ENCODE measurements at places on chromosomes 12 and 14.

DNA sequence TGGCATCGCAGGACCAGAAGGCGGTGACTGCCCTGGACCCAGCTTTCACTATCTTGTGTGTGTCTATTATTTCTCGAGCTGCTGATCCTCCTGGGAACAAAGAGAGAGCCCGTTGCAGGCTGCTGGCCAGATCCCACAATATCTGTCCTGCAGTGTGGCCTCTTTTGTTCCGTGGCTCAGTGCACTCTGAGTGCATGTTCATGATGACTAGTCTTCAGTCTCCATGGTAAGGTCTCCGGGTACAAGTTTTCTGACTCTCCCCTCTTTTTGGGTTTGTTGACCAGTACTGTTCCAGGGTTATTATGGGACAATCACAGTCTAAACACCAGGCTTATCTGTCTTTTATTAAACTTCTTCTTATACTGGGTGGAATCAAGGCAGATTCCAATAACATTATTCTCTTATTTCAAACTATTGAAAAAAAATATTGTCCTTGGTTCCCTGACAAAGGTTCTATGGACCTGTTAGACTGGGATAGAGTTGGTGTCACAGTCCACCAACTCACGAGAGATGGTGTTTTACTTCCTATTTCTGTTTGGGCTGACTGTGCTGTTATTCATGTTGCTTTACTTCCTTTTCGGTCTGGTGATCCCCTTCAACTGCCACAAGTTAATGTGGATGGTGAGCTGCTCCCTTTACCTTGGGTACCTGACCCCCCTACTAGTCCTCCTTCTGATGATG lies 192.9 kb upstream of the ALG10B start:
- DNase-seq = no peak

- DNase-seq = peak; percentile 65
Observed at GRCh38 chr12:105922670-105923102, 216.1 kb downstream of the NUAK1 start.

- no peak for DNase-seq
Observed at GRCh38 chr14:56555921-56556570, 23.6 kb upstream of the TMEM260 start.

- DNase-seq = no peak
Observed at GRCh38 chr12:9208229-9208628, at the start of gene PZP. Gene PZP, minus strand, starts transcription at chr12:9208395. Its CDS starts 54 bp downstream, at chr12:9208341.

GRCh38 chr12:91990525-91990924 lies 155.1 kb downstream of the BTG1 start:
- DNase-seq = no peak

- DNase-seq = peak; percentile 96
Observed at GRCh38 chr14:77181603-77182437, at the start of gene TMEM63C. Gene TMEM63C, plus strand, starts transcription at chr14:77181798. Its CDS starts 37,016 bp downstream, at chr14:77218814.

GRCh38 chr14:22598896-22599244 lies 770 bp downstream of the ABHD4 start:
- DNase-seq = no peak

DNA sequence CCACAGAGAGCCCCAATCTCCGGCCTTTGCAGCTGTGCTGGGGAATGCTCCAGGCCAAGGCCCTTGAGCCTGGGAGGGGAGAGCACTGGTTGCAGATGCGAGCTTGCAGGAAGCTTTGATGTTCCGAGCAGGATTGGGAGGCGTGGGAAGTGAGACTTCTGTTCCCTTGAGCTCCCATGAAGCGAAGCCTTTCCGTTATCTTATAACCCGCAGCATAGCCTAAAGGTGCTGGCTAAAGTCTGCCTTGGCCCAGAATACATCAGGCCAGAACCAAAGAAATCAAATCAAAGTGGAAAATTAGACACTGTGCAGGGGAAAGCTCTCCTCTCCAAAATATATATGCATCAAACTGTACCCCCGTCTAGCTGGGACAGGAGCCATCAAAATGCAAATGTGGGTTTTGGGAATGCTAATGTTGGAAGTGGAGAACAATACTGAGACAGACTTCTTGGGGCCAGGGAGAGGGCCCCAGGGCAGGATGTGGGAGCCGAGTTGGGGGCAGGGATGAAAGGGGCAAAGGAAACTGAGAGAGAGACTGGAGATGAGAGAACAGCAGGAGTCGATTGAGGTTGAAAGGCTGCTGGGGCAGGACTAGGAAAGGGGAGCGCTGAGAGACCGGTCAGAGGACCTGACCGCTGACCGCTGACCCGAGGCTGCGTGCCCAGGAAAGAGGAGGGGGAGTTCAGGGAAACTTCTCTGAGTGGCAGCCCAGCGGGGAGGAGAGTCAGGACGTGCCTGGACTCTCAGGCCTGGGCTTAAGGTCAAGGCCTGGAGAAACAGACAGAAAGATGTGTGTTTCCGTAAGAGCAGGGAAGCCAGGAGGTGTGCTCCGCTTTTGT lies 152.2 kb upstream of the PARP11 start:
- no peak for DNase-seq

- peak; percentile 76 for DNase-seq
Observed at GRCh38 chr12:29278673-29279420, 102.1 kb downstream of the ERGIC2 start.

DNA sequence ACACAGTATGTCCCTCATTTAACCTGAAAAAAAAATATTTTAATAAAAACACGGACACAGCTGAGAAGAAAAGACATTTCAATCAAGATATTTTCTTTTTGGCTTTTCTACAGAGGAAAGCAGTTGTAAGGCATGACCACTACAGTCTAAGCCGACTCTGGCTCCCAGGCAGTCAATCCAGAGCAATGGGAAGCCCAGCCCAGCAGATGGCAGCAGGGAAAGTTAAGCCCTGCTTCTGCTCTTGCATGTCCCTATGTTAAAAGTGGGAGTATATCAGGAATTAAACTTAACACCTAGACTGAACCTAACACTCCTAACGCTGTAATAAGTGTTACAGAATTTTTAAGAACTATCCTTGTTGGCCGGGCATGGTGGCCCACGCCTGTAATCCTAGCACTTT lies 19.5 kb upstream of the HAL start:
- DNase-seq = no peak

DNA sequence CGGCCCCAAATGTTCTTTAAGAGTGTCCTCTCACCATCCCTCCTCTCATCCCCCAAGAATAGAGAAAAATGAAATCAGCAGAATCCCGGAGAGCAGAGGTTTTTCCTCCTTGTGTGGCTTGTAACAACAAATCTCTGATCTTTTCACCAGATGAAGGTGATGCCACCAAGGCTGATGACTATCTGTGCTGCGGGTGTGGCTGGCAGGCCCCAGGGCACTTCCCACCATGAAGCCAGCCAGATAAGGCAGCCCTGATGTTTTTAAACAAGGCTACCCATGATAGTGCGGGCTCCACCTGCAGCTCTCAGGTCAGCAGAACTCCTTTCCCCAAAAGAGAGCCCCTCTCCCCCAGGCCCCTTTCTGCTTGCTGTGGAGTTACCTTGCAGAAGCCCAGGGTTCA lies 58.0 kb upstream of the PARP11 start:
- DNase-seq = no peak

DNA sequence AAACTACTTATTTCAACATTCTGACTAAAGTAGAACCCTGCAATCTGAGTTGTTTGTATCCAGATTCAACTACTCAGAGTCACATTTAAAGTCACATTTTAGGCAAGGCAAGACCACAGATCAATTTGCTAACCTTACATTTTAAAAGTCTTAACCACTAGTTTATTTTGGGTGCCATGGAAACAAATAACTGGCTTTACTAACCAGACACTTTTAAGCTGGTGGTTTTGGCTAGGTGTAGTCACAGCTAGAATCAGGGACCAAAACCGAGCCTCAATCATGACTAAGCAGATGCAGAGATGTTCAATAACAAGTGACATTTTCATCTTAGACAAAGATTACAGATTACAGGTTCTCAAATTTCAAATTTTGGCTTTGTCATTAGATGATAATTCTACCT lies 115.3 kb downstream of the PDE6H start:
- DNase-seq = no peak

GRCh38 chr14:54730156-54730961 lies 163.4 kb downstream of the SAMD4A start:
- no peak for DNase-seq

GRCh38 chr12:114852976-114853529 lies 169.1 kb upstream of the TBX3 start:
- DNase-seq = no peak

DNA sequence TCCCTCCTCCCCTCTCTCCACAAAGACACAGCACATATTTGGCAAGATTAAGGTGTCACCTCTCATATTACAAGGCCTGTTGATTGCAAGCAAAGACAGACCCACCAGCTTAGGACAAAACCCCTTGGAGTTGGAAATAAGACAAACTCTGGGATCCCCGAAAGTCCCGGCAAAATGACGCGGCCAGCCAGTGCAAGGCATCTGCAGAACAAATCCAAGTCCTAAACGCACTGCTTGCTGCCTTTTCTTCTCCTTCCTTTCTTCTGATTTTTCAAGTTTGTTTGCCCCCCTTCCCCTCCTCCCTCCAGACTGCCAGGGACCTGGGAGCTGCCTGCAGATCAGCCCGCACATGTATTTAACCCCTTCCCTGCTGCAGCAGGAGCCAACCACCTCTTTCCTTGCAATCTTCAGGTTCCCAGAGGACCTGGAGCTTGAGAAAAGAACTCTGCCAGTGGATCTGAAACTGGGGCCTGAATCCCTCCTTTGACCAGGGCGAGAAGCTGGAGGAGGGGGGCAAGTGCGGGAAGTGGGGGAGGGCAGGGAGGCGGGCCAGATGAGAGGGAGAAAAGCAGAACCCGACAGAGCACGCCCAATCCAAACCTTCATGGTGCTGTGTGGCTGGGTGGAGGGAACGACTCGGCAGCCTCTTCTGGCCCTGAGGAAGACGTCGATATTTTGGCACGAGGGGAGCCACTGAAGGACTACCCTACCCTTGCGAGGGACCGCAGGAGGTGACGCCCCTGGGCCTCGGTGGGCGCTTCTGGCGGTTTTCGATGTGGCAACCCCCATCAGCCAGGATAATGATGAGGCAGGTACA lies 2.0 kb upstream of the NTF3 start:
- DNase-seq = peak; percentile 12

DNA sequence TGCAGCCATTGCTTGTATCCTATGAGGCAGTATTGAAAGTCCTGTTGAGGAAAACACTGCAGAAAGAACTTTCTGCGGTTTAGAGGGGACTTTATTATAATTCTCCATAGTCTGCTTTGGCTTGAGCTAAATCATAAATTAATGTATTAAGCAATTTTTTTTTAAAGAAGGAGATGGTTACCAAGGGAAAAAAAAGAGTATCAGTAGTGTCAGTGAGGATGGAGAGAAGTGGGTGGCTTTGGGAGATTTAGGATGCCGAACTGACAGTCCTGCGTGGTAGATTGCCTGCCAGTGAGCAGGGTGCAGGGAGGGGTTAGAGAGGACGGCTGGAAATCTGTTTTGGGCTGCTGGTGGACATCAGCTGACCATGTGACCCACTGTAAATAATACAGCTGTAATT lies 96.8 kb downstream of the MYRFL start:
- DNase-seq = no peak

Data from NCI-H446 (cell line).